Stimulated activated CD8-positive, alpha-beta memory T cell treated with anti-CD3 and anti-CD28 coated beads, Interleukin-15, amount 100 ng/mL, for 48 hours (primary cell): ENCODE measurements at places on chromosomes 6 and 20.

- no peak for DNase-seq
Measured at GRCh38 chr6:135129136-135129856, 51.8 kb upstream of the MYB start.

GRCh38 chr6:4896401-4896800 is 107.4 kb downstream of the RPP40 start:
- no peak for DNase-seq

DNA sequence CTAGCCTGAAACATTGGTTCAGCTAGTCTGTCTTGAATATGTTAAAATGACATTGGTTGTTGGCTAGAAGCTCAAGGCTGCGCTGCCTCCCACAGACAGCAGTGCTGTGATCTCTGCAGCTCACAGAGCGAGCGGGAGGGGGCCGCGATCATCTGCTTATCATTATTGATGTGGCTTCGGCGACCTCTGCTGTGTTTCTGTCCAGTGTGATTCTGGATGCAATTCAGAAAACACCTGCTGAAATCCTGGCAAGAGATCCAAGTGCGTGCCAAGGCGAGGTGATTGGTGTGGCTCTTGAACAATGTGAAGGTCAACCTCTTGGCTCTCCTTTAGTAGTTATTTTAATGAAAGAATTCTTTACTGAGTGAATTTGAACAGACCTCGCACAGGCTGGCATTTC is 142.3 kb upstream of the SASH1 start:
- DNase-seq = no peak

DNA sequence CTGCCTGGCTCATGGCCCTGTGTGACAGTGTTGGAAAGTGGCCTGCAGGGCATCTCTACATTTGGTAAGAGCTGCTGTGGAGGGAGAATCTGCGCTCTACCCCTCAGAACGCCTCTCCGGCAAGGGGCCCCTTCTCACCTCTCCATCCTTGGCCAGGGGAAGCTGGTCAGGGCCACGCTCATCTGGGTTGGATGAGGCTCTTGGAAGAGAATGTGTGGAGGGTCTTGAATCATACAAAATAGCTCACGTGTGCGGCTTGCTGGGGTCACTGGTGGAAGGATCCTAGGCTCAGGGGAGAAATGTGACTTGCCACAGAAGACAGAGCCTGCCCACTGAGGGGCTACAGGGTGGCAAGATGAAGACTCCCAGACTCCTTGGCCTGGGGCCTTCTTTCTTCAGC is 105.0 kb downstream of the SCML4 start:
- no peak for DNase-seq

DNA sequence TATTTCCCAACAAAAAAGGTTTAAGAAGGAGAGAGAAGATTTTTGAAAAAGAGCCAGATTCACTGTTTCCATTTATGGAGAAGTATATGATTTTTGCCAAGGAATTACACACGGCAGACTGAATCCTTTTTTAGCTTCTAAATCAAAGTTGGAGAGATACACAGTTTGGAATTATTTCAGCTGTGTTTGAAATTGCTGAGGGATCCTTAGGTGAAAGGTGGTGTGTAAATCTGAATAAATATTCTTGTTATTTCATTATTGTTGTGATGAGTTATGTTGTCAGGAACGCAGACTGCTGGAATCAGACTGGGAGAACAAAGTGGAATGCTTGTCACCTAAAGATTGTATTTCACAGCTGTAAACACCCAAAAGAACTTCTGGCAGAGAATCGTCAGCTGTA is 168.5 kb upstream of the AKIRIN2 start:
- DNase-seq = no peak

- DNase-seq = no peak
Measured at GRCh38 chr20:39245685-39246311, 283.7 kb downstream of the DHX35 start.

DNA sequence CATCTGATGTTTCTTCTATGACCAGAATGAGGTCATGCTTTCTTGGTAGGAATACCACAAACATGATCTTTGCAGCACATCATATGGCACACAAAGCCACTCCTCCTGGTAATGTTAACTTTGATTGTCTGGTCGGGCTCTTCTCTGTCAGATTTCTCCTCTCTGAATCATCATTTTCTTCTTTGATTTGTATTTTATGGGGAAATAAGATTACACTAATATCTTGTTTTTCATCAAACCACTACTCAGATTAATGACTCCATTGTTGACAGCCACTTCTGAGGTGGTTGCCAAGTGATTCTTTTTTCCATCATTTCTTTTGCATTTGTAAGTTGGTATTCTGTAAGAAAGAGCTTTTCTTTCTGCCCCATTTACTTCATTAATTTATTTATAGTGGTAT is 29.5 kb downstream of the TRMT11 start:
- no peak for DNase-seq

- DNase-seq = no peak
Measured at GRCh38 chr6:98274691-98275090, 559.7 kb upstream of the POU3F2 start.

- no peak for DNase-seq
Measured at GRCh38 chr6:82066991-82067411, 180.5 kb downstream of the IBTK start.

DNA sequence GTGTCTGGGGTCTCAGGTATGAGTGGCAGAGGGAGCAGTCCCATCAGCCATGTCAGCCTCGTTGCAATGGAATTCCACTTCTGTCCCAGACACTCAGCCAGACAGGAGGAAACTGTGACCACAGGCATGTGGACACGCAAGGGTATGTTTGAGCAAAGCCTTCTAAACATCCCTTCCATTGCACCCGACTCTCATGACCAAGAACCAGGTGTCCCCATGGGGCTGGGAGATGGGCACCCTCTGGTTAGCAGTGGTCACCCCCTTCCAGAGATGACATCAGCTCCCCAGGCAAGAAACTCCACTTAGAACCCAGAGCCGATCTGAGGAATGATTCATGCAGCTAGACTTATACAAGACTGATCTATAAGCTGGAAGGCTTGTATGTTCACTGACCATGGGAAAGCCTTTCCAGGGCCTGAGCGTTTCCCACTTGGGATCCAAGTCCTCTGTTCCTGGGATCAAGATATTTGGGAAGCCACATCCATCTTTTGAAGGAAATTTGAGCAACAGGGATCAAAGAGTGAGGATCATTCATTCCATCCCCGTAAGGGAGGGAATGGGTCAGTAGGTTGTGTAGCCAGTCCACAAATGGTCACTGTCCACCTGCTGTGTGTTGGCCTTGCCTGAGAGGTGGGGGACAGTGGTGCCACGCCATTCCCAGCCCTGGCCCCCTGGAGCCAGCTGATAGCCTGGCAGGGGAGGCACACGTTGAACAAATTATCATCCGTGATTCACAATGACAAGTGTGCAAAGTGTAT is 3.9 kb upstream of the MRGBP start:
- no peak for DNase-seq

DNA sequence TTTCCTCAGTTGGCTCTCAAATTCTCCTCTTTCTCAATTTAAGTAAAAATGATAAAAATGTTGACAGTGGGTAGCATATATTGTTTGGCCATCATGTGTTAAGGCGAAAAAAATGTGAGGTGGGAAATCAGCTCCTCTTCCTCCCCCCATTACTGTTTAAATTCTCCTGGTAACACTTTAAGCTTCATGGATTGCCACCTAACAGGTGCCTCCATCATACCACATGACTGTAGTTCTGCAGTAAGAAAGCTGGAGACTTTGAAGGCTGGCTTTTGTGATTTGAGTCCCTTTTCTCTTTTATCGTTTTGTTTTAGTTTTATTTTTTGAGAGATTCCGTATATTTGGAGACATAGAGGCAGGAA is 1.2 kb downstream of the ZFAND3 start:
- no peak for DNase-seq

DNA sequence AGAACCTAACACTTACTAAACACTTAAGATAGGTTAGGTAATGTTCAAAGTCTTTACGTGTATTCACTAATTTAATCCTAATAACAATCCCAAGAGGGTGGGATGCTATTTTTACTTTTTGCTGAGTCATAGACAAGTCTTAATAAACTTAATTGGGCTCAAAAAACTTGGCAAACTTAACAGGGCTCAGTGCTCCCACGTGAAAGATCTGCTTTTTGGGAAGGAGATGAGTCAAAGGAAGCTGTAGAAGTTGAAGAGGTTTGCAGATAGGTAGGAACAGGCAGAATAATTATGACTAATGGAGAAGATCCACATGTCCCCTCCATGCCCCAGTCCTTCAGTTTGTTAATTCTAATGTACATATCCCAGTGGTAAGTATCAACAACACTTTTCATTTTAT is 44.5 kb upstream of the STMND1 start:
- no peak for DNase-seq
